ENCODE measurements at places on chromosomes 3 and 15.

GRCh38 chr3:183845608-183846288 is 20.4 kb upstream of the MAP6D1 start:
- DNase-seq, result no peak

GRCh38 chr3:123066896-123067688 is at the start of gene PDIA5:
Gene PDIA5, plus strand, starts transcription at chr3:123067025. Its CDS starts 140 bp downstream, at chr3:123067165.
- DNase-seq, result peak; percentile 96

DNA sequence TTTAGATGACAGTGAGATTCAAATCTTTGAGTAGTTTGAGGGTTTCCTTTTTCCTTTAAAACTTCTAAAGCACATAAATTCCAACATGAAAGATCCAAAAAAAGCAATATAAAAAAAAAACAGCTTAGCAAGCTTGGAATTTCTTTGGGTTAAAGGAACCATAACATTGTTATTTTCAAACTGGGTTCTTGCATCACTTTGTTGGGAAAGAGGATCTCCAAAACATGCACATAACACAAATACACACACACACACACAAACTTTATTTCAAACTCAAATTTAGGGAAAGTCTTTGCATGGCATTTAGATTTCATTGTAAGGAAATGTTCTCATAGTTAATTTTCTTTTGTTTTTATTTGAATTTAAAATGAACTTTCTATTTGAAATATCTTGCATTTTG is 79.2 kb upstream of the COL8A1 start:
- DNase-seq, result no peak

DNA sequence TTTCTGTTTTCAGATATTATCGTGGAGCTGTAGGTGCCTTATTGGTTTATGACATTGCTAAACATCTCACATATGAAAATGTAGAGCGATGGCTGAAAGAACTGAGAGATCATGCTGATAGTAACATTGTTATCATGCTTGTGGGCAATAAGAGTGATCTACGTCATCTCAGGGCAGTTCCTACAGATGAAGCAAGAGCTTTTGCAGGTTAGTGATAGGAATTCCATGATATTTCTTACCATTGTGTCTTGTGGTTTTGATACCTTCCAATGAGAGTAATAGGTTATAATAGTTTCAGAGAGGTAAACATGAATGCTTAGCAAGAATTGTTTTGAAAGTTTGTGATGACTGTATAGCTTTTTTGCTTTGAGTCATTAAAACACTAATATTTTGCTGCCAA is 8.5 kb downstream of the RAB11A start:
- no peak for DNase-seq

DNA sequence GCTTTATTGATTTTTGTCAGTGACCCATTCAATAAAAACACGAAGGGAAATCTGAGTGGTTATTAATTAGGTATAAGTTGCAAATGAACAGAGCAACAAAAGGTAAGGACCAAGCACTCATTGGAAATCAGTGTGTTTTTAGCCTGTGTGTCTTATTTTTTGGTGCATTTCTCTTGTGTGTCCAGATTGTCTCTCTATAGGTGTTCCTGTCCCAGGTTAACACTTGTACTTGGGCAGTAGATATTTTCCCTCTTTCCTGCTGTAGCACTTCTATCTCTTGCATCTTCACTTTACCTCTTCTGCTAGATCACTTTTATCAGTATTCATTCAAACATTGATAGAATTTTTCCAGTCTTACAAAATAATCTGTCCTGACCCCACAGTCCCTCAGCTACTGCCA is 37.0 kb downstream of the MAPK6 start:
- DNase-seq, result no peak

DNA sequence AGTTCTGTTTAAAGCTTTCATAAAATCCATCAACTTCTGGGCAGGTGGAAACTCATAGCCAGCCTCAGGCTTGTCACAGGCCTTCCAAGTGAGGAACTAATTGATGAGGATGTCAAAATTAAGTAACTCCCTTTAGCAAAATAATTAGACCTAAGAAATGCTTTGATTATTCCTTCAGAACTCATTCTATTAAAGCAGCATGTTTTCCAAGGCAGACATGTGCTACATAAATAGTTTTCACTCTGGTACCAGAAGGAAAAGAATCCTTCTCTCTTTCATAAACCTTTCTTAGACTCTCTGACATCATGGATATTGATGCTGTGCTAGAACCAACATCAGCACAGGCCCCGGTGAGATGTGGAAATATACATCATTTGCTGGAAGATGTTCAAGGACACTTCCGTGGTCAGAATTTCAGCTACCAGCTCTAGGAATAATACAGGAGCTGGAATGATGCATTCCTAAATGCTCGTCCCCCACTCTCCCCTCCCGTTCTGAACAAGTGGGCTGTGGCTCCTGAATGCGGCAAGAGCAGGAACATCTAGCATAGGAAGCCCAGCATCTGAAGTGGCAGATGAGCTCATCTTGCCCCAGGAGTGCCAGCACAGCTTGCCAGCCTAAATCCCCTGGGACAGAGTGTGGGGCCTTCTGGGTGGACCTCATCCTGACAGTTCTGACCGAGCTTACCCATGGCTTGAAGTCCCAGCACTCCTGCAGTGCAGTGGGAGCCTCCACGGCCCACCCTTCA is 82.4 kb downstream of the WWTR1 start:
- DNase-seq, result no peak

DNA sequence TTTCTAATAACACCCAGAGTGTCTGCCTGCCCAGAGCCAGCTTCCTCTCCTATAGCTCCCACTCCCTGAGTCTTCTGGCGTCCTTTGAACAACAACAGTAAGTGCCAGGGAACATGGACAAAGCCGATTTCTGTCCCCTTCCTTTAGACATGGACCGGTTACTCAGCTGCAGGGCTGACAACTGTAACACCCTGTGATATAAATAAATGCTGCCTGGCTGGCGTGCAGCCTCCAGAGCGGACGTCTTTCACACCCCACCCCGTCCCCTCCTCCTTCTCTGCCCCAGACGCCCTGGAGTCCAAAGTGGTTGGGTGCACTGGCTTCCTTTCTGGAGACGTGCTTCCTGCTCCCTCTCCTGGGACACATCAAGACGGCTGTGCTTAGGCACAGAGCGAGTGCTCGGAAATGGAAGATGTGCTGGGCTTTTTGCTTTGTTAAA is 281.9 kb upstream of the LRRFIP2 start:
- DNase-seq, result no peak

- no peak for DNase-seq
These were observed 22.5 kb downstream of the GASK1A start for GRCh38 chr3:43001556-43002121.

DNA sequence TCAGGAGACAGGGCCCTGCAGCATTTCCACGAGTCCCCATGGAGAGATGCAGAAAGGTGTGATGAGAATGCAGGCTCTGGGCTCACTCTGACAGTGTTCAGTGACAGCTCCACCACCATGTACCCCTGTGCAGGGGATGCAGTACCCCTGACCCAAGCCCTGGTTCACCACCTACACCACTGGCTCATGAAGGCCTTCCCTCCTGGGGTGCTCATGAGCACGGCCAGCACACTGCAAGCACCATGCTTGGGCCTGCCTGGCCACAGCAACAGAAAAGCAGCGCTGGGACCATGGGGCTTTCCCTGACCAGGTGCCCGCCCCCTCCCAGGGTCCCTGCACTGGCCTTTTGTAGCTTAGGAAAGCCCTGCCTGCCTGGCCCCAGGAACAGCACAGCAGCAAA is 6.2 kb downstream of the CXCR6 start:
- no peak for DNase-seq

GRCh38 chr15:52862677-52863076 is 72.5 kb upstream of the ONECUT1 start:
- no peak for DNase-seq

- DNase-seq, result no peak
These were observed 19.9 kb upstream of the SCN10A start for GRCh38 chr3:38835939-38836338.

DNA sequence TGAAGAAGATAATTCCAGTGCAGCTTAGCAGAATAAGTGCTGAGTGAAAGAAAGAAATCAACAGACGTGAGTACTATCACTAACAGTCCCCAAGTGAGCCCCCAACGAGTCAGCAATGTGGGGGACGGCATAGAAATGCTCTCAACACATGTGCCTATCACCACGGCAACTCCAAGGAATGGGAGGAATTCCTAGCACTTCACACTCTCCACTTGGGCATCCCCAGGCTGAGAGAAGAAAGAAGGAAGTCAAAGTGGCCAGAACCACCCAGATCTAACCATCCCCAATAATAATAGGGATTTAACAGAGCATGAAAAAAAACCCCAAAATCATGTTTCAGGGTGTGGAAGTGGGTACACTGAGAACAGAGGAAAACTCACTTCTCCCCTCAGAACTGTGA is 29.3 kb upstream of the CPNE4 start:
- no peak for DNase-seq

- no peak for DNase-seq
These were observed 545.0 kb downstream of the ZPLD1 start for GRCh38 chr3:102979682-102980354.

DNA sequence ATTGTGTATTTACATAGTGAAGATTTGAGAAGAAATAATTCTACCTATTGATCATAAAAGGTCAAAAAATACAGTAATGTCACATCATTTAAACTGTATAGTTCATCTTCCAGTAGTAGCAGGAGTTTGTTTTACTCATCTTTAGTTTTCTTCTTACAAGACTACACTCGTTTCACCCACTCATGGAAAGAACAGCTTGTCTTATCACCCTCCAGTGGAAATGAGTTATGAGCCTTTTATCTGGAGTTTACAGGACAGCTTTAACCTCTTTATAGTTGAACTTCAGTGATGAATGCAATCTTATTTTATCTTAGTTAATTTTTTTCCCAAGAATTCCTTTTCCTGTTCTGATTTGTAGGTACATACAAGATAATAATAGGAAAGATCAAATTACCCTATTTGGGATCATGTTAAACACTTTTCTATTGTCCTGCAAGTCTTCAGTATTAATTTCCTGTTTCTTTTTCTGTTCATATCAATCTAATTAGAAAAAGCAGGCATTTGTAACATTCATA is 36.8 kb downstream of the RBMS3 start:
- DNase-seq, result no peak

DNA sequence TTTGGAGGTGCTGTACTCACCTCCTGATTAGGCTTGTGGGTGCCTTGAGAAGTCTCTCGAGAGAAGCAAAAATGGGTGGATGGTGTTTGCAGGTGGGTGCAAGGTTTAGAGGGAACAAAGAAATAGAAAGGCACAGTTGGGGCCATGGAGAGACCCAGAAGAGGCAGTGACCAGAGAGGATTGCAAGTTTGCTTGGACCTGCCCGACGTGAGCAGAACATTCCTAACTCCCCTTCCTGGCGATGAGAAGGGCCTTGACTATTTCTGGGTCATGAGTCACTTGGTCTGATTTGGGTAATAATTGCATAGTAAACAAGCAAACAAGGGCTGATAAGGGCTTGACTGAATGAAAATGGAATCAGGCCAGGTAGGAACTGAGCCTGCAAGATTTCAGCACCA is 7.0 kb upstream of the CTSH start:
- DNase-seq, result no peak

DNA sequence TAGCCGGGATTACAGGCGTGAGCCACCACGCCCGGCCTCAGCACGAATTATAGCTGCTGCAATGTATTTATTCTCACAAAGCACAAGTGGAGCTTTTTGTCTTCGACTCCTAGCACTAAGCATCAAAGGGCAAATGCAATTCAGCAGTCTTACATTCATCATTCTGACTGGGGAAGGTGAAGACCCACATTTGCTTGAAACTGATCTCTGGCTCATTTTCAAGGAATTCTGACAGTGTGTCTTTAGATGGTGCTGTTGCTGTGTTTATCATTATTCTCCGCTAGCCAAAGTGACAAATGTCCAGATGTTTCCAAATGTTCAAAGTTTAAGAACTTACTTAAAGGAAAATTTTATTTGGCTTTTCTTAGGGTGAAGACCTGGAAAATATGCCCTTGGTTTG is 55.9 kb downstream of the SGO1 start:
- DNase-seq, result peak; percentile 33

- DNase-seq, result peak; percentile 59
These were observed 4.0 kb upstream of the SMCO1 start for GRCh38 chr3:196518966-196519717.

DNA sequence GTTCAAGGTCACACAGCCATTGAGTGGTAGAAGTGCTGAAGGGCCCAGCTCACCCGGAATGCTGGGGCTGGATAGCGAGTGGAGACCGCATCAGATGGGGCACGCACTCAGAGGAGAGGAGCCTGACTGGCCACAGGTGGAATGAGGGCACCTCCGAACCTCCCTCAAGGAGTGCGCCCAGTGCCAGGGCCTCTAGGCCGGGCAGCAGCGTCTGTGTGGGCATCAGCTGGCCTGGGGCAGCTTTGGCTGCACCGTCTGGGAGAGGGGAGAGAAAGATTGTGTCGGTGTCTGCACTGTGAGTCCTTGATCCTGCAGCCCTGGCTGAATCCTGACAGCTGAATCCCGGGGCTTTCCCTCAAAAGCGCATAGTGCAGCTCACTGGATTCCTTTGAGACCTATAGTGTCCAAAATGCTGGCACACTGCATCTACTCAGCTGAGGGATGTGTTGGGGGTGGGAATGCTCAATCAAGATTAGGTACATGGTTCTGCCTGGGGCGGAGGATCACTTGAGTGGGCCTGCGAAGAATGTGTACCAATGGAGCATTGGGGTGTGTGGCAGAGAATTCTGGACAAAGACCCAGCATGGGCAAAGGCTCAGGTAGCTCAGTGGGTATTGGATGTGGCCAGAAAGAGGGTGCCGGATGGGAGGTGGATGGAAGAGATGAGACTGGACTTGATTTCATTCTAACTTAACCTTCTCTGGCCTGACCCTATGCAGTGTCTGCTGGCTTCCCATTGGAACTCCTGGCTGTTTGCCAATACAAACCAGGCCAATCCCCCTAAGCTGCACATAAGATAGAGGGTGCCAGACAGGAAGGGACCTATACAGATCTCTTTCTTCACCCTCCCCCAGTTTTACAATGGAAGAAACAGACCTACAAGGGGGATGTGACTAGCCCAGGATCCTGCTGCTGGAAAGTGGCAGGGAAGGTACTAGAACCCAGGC is 950 bp downstream of the ANKDD1A start:
- peak; percentile 42 for DNase-seq

All from D341Med (cell line).